ENCODE measurements at places on chromosomes 2 and 18.

DNA sequence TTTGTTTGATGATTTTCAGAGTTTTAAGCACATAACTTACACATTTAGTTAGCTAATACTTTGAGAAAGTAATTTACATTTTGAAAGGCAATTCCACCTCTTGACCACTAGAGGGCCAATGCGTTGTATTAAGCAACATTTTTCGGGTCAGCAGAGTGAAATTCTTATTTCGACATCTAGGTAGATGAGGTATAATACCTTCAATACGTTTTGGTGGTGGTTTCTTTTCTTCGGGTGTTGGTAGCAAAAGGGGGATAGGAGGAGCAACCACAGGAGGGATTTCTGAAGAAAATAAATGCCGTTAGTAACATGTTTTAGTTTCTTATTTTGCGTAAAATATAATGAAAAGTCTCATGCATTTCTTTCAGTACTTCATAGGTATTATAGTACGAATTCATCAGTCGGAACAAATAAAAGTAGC is 106.3 kb downstream of the TTN start:
- DNase-seq: peak; percentile 46

- DNase-seq: peak; percentile 10
Measured at GRCh38 chr2:152155209-152155608, 20.4 kb downstream of the STAM2 start.

DNA sequence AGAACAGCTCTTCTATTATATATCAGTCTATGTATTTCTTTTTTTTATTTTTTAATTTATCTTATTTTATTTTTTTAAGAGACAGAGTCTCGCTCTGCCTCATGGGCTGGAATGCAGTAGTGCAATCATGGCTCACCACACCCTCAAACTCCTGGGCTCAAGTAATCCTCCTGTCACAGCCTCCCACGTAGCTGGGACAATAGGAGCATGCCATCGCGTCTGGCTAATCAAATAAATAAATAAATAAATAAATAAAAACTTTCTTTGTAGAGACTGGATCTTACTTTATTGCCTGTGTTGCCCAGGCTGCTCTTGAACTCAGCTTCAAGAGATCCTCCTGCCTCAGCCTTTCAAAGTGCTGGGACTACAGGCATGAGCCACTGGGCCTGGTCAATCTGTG is 117.0 kb downstream of the RBMS1 start:
- DNase-seq: peak; percentile 73

DNA sequence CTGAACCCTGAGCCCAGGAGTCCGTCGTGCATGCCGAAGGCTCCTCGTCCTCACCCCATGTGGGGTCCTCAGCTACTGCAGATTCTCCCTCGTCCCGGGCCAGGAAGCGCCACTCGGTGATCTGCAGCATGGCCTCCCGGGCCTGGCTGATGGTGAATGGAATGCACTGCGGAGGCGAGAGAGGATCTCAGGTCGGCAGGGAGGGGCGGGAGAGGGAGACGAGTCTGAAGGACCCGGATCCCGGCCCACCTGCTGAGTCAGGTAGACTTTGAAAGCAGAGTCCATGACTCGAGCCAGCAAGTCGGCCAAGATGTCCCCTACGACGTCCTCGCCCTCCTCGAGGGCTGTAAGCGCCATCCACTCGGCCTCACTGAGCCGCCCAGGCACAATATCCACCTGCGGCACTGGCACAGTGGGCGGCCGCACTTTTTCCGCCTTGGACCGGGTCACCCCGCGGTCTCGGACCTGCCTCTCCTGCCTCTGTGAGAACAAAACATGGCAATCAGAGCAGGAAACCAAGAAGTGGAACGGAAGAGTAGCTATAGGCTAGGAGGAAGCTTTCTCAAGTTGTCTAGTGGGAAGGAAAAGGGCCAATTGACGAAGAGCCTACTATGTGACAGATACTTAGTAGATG is 5.5 kb downstream of the C2orf81 start:
- no peak for DNase-seq

- peak; percentile 90 for DNase-seq
Measured at GRCh38 chr2:16250886-16251285, 310.5 kb downstream of the MYCN start.

- DNase-seq: no peak
Measured at GRCh38 chr18:58842978-58843687, 21.5 kb upstream of the ZNF532 start.

GRCh38 chr2:2566396-2567323 is 235.6 kb upstream of the MYT1L start:
- no peak for DNase-seq

DNA sequence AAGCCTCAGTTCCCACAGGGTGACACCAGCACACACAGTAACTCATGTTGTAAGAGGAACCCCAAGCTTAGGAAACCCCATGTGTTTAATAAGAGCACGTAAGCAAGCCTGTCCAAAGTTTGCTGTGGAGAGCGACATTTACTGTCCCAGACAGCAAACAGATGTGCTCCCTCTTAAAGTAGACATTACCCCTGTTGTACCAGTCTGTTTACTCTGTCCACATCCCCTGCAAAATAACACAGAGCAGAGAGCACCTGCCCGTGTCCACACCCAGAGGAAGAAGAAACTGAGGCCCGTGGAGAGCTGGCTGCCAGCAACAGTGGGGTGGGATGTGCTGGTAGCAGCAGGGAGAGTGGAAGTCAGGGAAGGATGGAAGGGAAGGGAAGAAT is 243.5 kb downstream of the GBX2 start:
- DNase-seq: no peak

GRCh38 chr2:135037831-135038230 is 9.4 kb downstream of the MAP3K19 start:
- no peak for DNase-seq

DNA sequence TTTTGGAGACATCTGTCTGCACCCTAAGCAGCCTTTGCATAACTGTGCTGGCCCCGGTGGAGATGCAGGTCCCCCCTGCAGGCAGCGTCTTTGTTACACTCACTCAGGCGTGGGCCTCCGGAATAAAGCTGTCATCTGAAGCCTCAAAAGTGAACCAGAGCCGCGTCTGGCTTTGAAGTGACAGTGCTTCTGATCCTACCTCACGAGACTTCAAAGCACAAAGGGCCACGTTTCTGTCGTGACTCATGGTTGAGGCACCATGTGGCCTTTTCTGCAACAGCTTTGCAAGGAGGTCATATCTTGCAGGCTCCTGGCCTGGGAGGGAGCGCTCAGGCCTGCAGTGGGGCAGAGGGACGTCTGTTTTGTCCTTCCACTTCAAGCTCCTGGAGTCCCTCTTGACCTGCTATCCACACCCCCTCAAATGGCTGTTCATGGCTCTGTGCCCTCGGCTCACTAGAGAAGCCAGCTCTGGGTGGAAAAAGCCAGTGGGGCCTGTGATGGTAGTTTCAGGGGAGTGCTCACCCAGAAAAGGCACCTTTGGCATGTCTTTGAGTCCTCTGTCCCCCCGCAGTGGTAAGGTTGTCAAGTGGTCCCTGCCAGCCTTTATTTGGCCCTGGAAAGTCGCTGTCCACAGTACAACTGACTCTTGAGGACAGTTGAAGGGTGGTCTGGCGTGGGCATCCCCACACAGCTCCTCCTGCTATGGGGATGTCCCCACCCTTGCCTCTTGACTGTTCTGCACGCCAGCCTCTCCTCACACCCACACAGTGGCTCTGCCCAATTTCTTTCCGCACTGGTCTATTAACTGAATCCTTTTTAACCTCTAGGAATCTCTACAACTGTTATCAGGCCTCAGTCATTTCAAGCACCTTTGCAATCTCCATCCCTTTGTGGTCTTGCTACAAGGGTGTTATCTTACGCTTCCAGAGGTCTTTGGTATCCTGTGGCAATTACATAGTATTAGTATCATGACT is 19.3 kb downstream of the GPR55 start:
- DNase-seq: no peak
